Testis (tissue), 5 donors: ENCODE measurements at places on chromosomes 4 and X.

DNA sequence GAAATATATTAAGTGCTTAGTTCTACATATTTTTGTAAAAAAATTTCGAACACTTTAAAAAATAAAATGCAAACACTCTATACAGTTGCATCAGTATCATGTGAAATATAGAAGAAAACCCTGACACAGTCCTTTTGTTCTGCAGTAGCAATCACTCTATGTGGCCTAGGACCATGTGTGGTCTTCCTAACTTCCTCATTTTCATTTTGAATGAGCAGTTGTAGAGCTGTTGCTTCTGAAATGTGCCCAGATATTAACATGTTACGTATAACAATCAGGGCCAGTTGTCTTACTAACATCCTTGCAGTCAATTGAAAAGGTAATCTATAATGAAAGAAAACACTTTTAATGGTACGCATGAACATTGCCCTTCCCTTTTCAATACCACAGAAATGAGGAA lies 107.9 kb downstream of the ZNF827 start:
- no peaks in the 10 kb centered on the region for H3K4me1 ChIP-seq
- no peak for DNase-seq
- no peaks in the 10 kb centered on the region for H3K27me3 ChIP-seq
- no peak overlapping the region for H3K4me3 ChIP-seq
- H3K36me3 ChIP-seq, result no peaks in the 10 kb centered on the region

DNA sequence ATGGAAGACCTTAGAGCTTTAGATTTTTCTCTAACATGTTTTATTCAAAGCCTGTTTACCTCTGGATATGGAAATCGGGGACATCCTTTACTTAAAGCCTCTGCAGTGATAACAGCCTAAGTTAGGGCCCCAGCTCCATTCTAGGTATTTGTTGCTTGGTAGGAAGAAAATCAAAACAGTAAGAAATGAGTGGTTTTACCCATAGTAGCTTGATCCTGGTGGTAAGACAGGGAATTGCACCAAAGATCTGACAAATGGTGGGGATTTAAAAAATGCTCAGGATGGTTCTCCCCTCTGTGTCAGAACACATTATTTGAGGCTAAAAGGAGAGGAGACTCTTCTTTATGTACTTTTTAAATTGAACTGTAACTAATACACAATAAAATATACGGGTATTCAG lies 52.4 kb downstream of the AFF2 start:
- DNase-seq, result no peak
- H3K27me3 ChIP-seq, result no peaks in the 10 kb centered on the region
- no peak overlapping the region for H3K4me3 ChIP-seq
- no peaks in the 10 kb centered on the region for H3K4me1 ChIP-seq

DNA sequence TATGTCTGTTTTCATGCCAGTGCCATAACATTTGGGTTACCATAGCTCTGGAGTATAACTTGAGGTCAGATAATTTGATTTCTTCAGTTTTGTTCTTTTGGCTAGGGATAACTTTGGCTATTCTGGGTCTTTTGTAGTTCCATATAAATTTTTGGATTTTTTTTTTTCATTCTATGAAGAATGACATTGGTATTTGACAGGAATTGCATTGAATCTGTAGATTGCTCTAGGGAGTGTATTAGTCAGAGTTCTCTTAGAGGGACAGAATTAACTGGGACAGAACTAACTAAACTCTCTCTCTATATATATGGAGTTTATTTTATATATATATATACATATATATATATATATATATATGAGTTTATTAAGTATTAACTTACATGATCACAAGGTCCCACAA lies 32.2 kb upstream of the SLIT2 start:
- H3K4me3 ChIP-seq, result no peak overlapping the region
- no peak overlapping the region for H3K27ac ChIP-seq
- no peaks in the 10 kb centered on the region for H3K36me3 ChIP-seq
- H3K4me1 ChIP-seq, result no peaks in the 10 kb centered on the region
- no peak for DNase-seq
- H3K27me3 ChIP-seq, result no peaks in the 10 kb centered on the region

- no peaks in the 10 kb centered on the region for H3K36me3 ChIP-seq
- no peaks in the 10 kb centered on the region for H3K4me1 ChIP-seq
- no peak overlapping the region for H3K4me3 ChIP-seq
Measured at GRCh38 chr4:179797738-179798137, 2355.5 kb upstream of the AGA start.
